ENCODE measurements at places on chromosomes 5 and 9.

DNA sequence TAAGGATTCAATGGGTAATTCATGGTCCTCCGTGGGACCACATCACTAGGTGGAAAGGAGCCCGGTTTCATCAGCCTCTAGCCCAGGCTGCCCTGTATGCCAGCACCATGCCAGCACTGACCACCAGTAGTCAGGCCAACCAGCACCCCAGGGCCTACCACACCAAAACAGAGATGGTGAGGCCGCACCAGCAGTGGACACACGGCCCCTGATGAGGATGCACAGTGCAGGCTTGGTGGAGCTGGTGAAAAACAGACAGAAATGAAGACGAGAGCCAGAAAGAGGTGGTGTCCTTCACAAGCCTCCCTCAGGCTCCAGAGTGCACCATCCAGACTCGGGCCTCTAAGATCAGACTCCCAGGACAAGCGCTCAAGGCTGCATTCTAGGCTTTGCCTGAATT is 128.2 kb downstream of the MED10 start:
- no peak for DNase-seq

DNA sequence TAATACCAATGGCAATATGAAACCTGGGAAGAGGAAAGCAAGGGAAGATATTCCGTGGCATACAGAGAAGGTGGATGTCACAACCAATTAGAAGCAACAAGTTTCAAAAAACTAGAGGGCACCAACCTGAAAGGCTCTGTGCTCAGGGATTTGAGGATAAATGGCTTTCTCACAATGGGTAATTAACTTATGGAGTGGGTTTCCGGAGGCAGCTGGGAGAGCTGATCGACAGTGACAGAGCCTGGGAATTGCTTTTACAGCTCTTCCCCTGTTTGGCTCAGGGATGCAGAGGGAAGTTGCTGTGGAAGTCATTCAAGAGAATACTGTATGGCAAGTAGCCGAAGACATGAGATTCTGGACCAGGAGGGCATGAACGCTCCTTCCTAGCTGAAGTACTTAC is 237.0 kb downstream of the KIF4B start:
- no peak for DNase-seq

DNA sequence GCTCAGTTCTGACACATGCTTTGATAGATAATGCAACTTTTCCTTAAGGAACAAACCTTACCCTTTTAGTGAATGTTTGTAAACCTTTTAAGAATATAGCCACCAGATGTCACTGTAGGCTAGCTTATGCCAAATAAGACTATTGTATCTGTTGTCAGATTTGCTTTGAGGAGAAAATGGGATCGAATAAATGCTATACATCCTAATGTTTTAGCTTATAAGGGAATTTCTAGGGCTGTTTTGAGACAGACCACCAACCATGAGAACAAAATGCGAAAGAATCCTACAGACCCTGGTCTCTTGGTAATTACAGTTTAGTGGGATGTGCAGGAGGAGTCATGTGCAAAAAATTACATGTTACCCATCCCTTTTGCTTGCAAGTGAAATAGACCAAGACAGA is 127.6 kb upstream of the NMUR2 start:
- no peak for DNase-seq

DNA sequence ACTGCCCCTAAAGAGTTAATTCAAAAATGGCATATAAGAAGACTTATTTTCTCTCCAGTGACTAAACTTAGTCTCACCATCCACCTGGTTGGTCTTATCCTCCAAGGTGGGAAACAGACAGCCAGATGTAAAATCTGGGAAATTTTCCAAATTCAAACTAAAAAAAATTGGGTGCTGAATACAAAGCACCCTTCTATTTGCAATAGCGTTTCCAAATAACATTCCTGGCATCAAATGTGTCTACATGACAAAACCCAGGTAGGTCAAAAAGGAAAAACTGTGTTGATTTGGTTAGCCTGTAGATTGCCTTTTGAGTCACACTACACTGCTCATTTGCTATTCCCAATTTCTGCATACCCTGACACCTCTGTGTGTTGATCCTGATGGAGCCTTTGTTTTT is 252.2 kb downstream of the NR2F1-AS1 start:
- DNase-seq = no peak

DNA sequence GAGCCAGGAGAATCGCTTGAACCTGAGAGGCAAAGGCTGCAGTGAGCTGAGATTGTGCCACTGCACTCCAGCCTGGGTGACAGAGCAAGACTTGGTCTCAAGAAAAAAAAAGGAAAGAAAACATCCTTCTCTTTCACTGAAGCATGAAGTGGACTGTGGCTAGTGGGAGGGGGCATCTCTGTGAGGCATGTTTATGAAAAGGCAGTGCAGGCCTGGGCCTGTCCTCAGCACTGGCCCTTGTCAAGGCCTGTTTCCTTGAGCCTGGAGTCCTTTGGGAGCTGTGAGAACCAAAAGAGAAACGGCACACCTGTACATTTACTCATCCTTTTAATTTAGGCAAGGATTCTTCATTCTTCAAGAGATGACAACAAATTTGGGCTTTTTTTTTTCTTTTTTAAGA is 18.3 kb upstream of the FUBP3 start:
- no peak for DNase-seq

DNA sequence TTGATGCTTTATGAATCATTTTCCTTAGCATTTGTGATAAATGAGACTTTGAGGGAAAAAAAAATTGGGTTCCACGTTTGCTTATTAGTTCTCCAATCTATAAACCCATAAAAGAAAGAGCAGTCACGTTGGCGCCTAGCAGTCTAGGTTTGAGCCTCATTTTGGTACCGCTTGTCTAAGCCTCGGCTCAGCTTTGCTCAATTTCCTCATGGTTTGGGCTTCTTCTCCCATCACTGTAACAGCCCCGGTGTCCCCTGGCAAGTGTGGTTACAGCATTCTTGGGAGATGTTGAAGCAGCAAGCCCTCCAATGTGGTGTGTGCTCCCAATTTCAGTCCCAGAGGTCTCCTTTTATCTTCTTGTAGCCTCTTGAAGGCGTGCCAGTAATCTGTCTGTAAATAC is 578.4 kb downstream of the CDK5RAP2 start:
- DNase-seq = no peak

DNA sequence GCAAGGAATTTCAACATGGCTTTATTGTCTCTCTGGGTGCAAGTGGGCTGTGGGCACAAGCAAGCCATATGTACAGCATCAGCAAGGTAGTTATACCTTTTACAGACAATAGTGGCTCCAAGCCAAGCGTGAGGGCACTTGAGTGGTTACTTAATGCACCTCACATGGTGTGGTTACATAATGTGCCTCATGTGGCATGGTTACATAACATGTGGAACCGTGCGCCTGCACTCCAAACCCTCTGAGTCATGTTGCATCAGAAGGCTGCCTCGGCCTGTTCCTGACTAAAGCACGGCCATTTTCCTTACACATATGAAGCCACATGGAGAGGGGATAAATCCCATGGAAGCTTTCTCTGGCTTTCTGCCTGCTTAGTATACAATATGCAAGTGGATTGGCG is 150.9 kb downstream of the OSTF1 start:
- DNase-seq = no peak

- no peak for DNase-seq
Measured at GRCh38 chr9:129887334-129888292, 52.4 kb downstream of the USP20 start.

- peak; percentile 54 for DNase-seq
Measured at GRCh38 chr5:35904443-35905132, 33.8 kb downstream of the CAPSL start.

DNA sequence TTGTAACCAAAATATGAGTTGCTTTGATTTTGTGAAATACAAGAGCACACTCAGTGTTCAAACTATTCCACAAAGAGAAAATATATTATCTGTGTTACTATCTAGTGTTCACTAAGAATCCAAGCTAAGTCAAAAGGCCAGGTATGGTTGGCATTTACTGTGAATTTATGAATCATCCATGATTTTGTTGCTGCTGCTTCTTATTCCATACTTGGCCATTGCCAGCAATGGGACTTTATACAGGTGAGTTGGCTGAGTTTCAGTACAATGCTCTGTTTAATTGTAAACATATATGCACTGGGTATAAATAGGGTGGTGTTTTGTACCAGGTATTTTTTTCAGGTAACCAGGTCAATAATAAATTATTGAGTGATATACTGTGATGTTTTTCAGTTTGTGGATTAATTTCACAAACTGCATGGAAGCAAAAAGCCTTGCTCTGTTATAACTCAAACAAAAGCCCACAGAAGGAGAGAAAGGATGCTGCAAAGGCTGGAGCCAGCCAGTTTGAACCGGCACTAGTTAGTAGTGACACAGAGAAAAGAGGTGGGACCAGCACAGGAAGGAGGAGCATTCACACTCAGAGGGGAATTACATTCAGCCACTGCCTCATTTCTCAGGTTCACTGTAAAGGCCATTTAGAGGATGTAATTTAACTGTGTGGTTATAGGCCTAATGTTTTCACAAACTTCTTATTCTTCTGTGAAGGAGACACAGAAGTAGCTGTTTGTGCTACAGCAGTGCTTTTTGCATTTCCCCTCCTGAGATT is 381.8 kb downstream of the ADGRV1 start:
- DNase-seq = peak; percentile 56

- no peak for DNase-seq
Measured at GRCh38 chr9:137397675-137398423, 25.1 kb downstream of the EXD3 start.

GRCh38 chr5:93621327-93621798 is 38.3 kb downstream of the NR2F1 start:
- no peak for DNase-seq

DNA sequence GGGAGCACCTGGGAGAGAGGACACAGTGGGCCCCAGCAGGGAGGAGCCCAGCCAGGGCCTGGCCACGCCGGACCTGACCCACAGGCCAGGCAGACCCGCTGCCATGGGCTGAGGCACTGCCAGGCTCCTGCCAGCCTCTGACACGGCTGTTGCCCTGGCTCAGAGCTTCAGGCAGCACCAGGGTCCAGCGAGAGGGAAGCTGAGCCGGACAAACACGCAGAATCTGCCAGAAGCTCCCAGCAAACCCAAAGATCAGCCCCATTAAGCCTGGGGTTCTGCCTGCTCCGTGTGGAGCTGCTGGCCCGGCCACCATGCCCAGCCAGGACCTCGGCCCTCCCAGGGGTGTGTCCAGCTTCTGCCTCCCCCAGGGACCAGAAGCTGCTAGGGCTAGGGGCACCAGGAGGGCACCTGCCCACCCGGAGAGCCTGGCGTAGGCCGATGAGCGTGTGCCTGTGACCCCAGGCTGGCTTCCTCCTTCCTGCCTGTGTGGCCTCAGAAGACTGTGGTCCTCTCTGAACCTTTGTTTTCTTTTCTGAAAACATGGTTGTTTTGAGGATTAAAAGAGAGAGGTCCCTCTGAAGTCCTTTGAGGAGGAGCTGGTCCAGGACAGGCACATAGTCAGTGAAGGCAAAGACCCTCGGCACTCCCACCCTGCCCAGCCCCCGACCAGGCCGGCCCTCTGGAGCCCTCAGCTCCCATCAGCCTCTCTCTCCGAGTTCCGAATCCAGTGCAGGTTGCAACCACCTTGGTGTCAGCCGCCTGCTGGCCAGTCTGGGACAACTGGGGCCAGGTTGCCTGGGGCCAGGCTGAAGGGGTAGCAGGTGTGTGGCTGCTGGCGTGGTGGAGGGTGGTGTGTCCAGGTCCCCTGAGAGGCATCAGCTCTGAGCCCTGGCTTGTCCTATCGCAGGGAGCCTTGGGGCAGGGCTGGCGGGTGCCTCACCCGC is 39.6 kb downstream of the KCNT1 start:
- no peak for DNase-seq

- DNase-seq = no peak
Measured at GRCh38 chr5:61082516-61083280, 79.6 kb downstream of the SMIM15 start.

DNA sequence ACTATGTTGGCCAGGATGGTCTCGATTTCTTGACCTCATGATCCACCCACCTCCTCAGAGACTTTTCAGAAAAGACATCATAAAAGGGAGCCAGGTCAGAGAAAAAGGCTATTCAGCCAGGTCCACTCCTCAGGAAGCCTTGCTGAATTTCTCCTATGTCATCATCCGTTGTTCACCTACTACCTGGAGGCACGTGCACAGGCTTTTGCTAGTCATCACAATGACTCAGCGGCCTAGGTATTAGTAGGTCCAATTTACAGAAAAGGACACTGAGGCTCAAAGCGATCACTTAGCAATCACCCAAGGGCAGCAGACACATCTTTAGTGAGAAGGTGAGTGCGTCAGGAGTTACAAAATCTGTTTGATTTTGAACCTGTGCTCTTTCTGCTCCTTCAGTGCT is 72.3 kb upstream of the RAD23B start:
- DNase-seq = no peak
